ENCODE measurements at places on chromosomes 3 and 15.

DNA sequence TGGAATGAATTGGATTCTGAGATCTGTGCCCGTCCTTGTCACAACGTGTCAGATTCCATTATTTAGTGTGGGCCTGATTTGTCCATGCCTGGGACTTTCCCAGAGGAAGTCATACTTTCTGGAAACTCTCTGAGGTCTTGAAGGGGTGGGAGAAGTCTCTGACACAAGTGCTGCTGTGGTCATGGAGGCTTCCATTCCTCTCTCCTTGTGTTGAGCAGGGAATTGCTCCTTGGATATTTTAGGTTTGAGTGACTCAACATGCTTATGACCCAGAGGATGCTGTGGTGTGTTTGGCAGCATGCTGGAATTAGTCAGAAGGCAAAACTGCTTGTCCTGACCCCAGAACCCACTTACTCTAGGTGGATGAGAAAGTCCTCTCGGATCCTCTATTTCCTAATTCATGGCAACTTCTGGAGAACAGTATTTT, 132.1 kb downstream of the LPP start:
- no peak for DNase-seq

GRCh38 chr3:196096382-196096953, 14.6 kb upstream of the TFRC start:
- DNase-seq: no peak

- DNase-seq: no peak
Observed at GRCh38 chr3:152302521-152303021, 33.8 kb downstream of the MBNL1 start.

- DNase-seq: no peak
Observed at GRCh38 chr3:49013738-49014660, 4.4 kb downstream of the DALRD3 start.

All from activated CD8-positive, alpha-beta memory T cell treated with anti-CD3 and anti-CD28 coated beads, Interleukin-2, amount 50 U/mL, for 48 hours (primary cell).